NCI-H748 treated with DMSO at 0.1 percent for 48 hours (cell line): ENCODE measurements at places on chromosomes 1 and 21.

DNA sequence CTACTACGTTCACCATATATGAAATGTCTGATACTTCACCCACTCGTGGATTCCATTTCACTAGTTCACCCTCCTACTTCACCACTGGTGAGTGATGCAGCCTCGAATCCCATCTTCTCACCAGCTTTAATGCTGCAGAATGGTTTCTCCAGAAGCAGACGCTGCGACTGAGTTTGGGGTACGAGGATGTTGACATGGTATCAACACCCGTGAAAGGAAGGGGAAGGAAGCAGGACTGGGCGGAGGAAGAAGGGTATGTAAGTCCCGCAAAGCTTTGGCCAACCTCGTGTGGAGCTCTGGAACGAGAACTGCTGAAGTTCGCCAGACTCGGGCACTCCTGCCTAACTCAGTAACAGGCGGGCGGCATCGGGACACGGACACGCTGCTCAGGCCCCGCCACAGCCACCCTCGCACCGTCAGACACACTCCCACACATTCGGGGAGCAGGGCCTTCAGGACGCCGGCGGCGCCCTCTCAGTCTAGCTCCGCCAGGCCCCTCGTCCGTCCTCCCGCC lies 833 bp upstream of the DIP2A start:
- no peak for DNase-seq

- DNase-seq, result no peak
Observed at GRCh38 chr1:109895720-109896504, 14.7 kb upstream of the CSF1 start.

DNA sequence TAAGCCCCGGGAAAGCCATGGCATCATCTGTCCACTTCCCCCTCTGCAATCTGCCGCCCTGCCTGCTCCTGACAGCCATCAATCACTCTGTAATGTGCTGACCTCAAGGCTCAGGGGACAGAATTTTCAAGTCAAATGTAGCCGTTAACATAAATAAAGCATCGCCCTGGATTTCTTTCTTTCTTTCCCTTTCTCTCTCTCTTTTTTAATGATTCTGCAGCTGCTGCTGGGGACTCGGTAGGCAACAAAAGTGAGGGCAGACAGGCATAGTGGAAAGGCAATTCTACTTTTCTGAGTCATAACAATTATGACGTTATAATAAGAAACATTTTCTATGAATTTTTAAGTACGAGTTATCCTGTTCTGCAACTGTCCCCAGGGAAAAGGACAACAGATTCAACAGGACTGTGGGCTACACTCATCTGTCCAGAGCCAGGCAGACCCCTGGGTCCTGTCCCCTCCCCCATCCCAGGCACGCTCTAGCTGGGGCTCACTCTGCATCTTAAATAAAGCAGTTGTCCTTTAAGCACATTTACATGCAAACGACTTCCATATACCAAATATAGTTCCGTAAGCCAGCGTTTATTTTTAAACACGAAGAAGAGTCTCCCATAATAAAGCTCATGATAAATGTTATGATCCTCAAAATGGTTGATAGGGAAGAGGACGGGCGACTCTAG lies 78.7 kb downstream of the SSBP3 start:
- no peak for DNase-seq

- DNase-seq, result no peak
Observed at GRCh38 chr1:155966750-155967149, 11.6 kb downstream of the ARHGEF2 start.

DNA sequence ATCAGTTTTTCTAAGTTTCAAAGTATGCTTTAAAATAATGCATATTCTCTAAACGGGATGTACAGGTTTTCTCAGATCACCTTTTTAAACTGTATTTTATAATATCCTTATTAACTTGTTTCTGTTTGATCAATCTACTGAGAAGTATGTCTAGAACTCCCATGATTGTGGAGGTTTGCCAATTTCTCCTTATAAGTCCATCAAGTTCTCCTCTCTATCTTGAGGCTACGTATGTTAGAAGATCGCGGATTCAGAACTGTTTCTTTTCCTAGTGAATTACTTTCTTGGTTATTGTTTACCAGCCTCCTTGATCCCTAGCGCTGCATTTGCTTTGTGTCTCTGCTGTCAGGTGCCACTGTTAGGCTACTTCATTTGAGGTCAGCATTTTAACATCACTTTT lies 89.2 kb downstream of the NPHP4 start:
- no peak for DNase-seq

GRCh38 chr1:6504887-6505286 lies 13.4 kb upstream of the PLEKHG5 start:
- DNase-seq, result no peak

DNA sequence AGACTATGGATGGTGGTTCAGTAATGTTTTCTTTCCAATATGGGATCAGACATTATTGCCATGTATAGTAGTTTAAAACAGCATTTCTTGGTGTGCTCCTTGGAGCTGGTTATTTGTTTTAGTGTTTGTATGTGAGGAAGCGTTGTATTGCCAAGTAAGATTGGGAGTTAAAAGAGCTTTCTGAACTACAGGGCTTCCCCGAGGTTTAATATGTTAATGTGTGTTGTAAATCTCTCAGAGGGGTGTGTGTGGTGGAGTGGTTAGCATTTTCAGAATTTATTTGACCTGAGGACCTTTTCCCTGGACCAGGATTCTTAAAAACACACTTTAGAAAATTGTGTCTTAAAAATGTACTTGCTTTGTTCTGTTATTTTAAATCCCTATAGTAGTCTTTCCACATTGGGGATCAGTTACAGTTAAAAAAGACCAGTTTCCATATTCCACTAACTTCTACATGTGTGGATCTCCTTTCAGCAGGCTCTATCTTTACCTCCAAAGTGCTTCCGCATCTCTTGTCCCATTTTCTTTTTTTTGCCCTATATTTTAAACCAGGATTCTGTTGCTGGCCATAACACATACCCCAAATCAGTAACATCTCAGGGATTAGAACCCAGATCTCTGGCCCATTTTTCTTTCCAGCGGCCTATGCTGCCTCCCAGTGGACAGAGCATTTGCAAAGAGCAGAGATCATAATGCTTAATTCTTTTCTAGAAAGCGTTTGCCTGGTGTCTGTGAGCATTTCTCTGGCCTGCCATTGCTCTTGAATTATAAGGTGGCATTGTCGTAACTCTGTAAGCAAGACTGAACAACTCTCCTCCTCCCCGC lies 58.6 kb downstream of the PBX1 start:
- DNase-seq, result peak; percentile 64

GRCh38 chr1:45542591-45542990 lies 8.0 kb upstream of the AKR1A1 start:
- DNase-seq, result no peak

DNA sequence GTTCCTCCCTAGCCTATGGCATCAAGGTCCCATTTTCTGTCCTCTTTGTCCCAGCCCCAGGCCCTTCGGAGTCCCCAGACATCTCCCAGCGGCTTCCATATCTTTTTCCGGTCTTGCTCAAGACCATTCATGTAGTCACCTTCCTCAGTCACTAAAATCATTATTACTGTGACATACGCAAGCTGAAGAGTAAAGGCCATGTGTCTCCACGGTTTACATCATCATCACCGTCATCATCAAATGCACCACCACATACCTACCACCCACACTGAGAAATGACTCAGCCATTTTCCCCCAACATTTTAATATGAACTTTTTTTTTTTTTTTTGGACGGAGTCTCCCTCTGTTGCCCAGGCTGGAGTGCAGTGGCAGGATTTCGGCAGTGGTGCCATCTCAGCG lies 43.4 kb downstream of the FHAD1 start:
- no peak for DNase-seq

- DNase-seq, result no peak
Observed at GRCh38 chr1:100267284-100267683, 1.3 kb downstream of the RTCA start.

GRCh38 chr1:242086093-242086492 lies 87.2 kb upstream of the MAP1LC3C start:
- DNase-seq, result no peak

GRCh38 chr1:42266253-42267135 lies 68.5 kb downstream of the FOXJ3 start:
- DNase-seq, result no peak

GRCh38 chr1:53319296-53320101 lies 8.4 kb downstream of the LRP8 start:
- DNase-seq, result no peak

DNA sequence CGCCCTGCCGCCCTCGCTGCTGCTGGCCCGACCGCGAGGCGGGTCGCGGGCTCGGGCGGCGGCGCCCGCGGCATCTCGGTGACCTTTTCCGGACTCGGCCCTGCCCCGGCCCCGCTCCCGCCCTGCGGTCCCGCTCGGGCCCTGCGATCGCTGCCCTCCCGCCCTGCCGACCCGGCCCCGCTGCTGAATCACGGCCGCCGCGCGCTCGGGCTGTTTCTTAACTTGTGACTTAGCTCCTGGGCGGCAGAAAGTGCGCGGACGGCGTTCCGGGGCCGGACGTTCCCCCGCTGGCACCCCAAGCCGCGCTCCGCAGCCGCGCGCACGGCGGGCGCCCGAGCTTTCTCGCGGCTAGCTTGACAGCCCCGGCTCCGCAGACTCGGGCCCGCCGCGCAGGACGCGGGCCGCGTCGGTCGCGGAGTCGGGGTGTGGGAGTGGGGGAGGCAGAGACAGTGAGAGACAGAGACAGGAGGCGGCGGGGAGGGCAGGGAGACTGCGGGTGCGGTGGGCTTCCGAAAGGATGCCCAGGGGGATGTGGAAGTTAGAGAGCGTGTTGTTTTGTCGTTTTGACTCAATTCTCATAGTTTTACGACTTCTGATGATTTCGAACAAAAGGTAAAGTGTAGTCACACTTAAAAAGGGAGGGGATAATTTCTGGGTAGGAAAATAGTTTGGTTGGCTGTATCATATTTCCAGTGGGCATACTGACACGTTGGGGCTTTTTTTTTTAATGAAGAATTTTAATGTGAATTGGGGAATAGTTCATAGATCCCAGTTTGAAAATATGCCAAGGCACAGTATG lies 49.8 kb downstream of the PRDM2 start:
- no peak for DNase-seq

DNA sequence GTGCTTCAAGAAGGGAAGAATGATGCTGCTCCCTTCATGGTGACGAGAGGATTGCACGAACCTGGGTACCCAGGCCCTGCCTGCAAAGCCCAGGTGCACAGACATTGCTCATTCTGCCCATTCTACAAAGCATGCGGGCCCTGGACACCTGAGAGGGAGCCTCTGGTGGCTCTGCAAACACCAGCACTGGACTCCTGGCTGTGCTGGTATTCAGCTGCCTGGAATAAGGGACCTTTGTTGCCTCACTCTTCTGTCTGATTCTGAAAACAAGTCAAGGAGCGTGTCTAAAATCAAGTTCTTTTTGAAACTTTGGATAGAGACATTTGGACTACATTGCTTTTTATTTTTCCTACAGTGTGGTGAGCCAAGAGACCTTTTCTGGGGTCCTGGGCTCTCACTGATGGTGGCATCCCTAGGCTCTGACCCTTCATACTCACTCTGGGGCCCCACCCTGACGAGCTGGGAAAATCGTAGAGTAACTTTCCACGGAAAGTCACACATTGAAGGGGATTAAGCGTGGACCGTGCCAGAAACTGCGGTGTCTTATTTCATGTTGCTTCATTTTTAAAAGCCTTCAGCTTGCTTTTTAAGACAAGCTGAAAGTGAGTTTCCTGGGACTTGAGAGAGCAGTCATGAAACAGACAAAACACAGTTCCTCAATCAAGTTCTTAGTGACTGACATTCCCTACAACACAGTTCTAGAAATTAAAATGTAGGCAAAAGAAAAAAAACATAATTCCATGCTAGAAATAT lies 24.0 kb downstream of the ABCA4 start:
- no peak for DNase-seq

- no peak for DNase-seq
Observed at GRCh38 chr1:228161362-228161761, 4.2 kb upstream of the IBA57 start.

- DNase-seq, result no peak
Observed at GRCh38 chr1:224014330-224014649, 99.6 kb upstream of the FBXO28 start.

DNA sequence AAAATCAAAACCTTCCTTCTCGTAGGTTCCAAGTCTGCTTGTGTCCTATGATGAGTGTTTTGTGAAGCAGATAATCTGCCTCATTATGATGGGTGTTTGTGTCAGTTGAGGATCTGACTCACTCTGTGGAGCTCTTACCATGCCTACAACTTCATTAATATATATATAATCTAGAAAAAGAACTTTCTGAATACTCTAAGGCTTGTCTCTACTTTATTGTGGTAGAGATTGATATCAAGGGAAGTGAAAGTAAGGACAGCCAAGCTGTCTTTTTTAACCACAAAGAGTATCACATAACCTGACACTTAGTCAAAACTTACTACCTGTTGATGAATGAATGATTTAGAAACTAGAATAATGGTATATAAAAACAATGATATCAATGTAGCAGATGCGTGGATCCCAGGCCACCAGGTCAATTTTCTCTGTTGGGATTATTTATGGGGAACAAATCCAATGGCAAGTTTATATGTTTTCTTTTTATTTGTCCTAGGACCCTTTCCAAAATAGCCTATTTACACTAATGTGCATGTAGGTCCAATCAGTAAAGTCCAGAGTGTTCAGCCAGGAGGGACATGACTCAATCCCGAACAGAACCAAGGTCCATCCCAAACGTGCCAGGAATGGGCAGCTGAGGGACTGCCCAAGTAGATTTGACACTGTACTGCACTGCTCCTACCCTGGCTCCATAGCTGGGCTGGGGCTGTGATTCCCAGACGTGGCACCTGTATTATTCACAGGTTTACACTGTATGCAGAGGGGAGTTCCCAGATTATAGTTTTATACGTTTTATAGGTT lies 182.3 kb upstream of the GREM2 start:
- DNase-seq, result no peak

DNA sequence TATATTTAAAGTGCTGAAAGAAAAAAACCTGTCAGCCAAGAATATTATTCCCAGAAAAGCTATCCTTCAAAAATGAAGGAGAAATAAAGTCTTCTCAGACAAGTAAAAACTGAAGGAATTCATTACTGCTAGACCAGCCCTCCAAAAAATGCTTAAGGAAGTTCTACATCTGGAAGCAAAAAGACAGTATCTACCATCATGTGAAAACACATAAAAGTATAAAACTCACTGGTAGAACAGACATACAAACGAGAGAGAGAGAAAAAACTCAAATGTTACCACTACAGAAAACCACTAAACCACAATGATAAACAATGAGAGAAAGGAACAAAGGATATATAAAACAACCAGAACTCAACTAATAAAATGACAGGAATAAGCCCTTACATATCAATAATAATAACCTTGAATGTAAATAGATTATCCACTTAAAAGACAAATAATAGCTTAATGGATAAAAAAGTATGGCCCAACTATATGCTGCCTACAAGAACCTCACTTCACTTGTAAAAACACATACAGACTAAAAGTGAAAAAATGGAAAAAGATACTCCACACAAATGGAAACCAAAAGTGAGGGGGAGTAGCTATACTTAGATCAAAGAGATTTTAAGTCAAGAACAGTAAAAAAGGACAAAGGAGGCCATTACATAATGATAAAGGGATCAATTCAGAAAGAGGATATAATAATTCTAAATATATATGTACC lies 22.0 kb downstream of the NSL1 start:
- DNase-seq, result no peak

- DNase-seq, result no peak
Observed at GRCh38 chr1:62774971-62775595, 8.8 kb upstream of the ATG4C start.

- DNase-seq, result no peak
Observed at GRCh38 chr1:232422098-232422497, 207.8 kb downstream of the SIPA1L2 start.

- DNase-seq, result peak; percentile 31
Observed at GRCh38 chr1:233295237-233295974, at the start of gene PCNX2. TSS of gene PCNX2 (minus strand) at chr1:233295725. CDS start at chr1:233295478, 247 bp downstream.
